Hippocampal formation (tissue), 2 donors: ENCODE measurements at places on chromosomes 1 and 21.
A peak's percentile ranks its signal among the peaks of the same experiment; 100 is the strongest.

DNA sequence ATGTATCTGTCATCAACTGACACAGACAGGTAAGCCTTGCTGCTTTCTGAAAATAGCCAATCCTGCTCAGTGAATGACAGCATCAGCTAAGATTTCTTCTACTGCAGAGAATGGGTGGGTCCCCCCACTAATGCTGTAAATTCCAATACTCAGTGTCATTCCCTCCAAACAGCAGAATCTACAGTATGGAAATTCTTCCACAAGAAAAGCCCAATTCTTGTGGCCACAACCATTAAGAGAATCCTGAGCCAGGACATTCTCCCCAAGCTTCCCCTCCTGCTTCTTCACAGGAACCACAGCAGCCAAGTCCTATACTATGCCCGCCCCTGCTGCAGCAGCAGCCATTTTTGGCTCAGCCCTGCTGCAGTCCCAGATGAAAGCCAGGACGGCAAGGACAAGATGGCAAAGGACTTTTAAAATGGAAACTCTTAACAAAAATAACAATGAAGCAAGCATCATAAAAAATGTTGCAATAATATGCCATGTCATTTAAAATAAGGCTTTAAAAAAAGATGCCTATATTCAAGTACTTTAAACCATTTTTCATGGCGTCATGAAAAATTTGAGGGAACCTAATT is 26.8 kb downstream of the EIF4G3 start:
- peak; percentile 40 for DNase-seq

GRCh38 chr1:222382171-222382570 is 165.7 kb downstream of the HHIPL2 start:
- no peak for DNase-seq

GRCh38 chr1:225710804-225711203 is 57.9 kb upstream of the ENAH start:
- no peak for DNase-seq

DNA sequence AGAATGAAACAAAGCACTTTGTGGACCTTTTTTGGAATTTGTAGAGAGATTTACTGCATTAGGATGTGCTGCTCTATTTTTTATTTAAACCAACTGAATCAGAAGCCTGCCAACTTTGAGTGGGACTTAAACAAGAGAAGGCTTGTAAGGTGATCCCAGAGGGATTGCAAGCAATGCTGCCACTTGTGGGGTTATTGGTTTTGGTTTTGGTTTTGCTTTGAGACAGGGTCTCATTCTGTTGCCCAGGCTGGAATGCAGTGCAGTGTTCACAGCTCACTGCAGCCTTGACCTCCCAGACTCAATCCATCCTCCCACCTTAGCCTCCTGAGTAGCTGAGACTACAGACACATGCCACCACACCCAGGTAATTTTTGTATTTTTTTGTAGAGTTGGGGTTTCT is 32.2 kb upstream of the GNG5 start:
- no peak for DNase-seq

GRCh38 chr1:41615316-41615715 is 130.8 kb upstream of the EDN2 start:
- no peak for DNase-seq

GRCh38 chr1:94753171-94753972 is 66.8 kb upstream of the SLC44A3 start:
- DNase-seq = no peak

DNA sequence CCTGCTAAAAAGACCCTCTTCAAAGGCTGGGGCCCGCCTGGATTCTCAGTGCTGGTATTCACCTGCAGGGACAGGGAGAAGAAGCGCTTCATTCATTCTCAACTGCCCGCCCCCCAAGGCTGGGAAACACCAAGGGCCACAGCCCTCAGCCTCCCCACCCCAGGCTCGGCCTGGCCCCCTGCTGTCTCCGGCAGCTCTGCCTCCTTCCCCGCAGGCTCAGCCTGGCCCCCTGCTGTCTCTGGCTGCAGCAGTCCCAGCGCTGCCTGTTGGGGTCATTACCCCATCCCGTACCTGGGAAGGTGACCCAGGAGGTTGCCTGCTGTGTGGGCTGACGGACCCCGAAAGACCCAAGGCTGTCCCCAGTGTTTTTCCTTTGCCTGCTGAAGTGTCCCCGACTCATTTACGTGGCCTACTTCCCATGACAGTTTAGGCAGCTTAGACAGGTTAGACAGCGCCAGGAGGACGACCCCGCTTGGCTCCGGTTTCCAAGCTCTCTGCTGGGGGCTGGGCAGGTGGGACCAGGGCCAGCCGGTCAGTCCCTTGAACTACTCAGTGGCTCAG is 22.9 kb upstream of the CLSTN1 start:
- DNase-seq = no peak

DNA sequence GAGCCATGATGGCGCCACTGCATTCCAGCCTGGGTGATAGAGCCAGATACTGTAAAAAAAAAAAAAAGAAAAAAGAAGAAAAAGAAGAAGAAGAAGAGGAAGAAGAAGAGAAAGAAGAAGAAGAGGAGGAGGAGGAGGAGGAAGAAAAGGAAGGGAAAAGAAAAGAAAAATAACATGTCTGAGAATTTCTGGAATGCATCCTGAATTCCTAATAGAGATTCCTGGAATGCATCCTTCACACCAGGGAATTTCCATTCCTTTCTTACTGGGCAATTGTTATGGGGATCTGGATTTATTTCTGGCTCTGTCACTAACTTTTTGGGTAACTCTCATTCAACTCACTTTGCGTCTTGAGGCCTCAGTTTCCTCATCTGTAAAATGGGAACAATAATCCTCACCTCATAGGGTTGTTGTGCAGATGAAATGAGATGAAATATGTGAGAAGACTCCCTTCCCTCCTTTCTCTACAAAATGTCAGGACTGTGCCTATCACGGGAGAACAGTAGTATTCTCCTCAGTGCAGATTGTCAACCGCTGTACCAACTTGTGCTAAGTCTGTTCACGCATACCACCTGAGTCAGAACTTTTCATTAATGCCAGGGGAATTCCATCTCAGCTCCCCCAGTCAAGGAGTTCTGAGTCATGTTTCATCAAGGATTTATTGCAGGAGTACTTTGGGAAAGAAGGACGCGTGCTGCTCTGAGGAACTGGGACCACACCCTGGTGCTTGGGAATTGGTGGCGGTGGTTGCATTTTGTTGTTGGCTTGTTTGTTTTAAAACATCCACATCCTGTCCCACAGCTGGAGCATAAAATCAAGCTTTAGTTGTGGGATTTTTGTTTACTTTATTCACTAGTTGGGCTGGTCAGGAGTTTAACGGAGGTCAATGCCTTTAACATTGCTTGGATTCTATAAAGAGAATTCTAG is 42.4 kb upstream of the ROR1 start:
- DNase-seq = no peak
